Posterior vena cava (tissue), 2 donors: ENCODE measurements at places on chromosomes 7 and 10. TPM values are rescaled to one million over a fixed set of nuclear protein-coding genes. Genes with fewer than 3 reads are reported as not detected.

DOCK4 gene
- 26.1 TPM for total RNA-seq

NEBL gene
- 3.5 TPM for total RNA-seq

PRKG1 gene
- 94.5 TPM for total RNA-seq

HABP2 gene
- not detected for total RNA-seq

SEMA4G gene
- 1.1 TPM for total RNA-seq

SHLD2 gene
- total RNA-seq, result 35.1 TPM

CYP2C9 gene
- total RNA-seq, result not detected

BET1 gene
- total RNA-seq, result 17.0 TPM

PLXNA4 gene
- 24.9 TPM for total RNA-seq

NOBOX gene
- not detected for total RNA-seq

CREB3L2 gene
- 129 TPM for total RNA-seq

TMEM229A gene
- total RNA-seq, result 0.10 TPM

FBXL13 gene
- total RNA-seq, result 1.7 TPM

GDF10 gene
- 18.6 TPM for total RNA-seq
